G401 (cell line): ENCODE measurements at places on chromosomes 12 and 14. TPM values are rescaled to one million over a fixed set of nuclear protein-coding genes. Genes with fewer than 3 reads are reported as not detected.

Gene IL22
- not detected in 2 replicates for total RNA-seq

Gene PIWIL1
- 0.74 and 2.6 TPM in 2 replicates for total RNA-seq

GRCh38 chr14:90836692-90837063 is 20.4 kb upstream of the TTC7B start:
- DNase-seq = no peak

DNA sequence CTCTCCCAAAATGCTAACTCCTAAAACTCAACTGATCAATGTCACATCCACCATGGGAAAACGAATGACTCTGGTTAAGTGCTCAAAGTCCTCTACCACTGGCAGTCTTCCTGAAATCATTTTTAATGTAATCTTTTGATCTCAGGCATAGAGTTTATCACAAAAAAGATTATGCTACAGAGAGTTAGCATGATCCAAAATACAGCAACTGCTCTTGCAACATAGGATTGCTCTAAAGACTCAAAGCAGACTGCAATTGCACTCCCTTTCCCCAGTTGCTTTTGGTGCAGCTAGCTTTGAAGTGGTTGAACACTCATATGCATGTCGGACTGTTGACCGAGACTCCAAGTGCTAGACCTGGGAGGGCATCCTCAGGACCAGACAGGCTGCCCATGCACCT is 109.3 kb downstream of the C12orf42 start:
- no peak for DNase-seq

GRCh38 chr14:62053188-62053587 is 291.0 kb downstream of the SNAPC1 start:
- DNase-seq = no peak

DNA sequence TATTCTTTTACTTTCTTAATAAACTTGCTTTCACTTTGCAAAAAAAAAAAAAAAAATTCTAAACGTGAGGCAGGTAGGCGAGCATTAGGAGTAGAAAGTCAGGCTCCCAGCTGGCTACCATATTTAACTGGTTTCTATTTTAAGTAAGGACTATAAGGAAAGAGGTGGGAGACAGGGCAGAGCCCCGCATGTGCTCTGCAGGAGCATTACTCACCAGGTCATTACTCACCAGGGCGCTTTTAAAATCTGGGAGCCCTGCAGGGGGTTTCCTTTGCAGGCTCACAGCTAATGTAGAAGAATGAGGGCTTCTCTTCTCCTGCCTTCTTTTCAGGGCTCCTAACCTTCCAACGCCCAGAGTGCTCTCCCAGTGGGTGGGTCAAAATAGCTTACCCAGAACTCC is 14.0 kb upstream of the DPF3 start:
- DNase-seq = no peak
